ENCODE measurements at places on chromosomes 7 and 10.

- DNase-seq, result peak; percentile 35
Observed at GRCh38 chr7:28688651-28689050, 269.5 kb downstream of the TRIL start.

DNA sequence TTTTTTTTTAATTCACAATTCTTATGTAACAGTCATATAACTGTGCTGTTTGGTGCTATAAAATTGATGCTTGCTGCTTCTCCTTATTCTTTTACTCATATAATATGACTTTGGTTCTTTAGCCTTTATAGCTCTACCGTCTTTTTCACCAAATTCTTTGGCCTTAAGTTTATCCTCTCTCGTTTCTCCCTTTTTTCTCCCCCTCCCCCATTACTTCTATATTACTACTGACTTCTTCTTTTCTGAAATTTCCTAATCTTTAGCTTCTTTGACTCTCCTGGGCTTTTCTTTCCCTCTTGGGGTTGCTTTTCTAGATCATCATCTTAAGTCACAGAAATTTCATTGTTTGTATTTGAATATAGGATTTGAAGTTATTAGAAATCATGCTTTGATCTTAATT lies 3.8 kb downstream of the BCCIP start:
- DNase-seq, result no peak

GRCh38 chr7:82091126-82091684 lies 321.4 kb upstream of the HGF start:
- DNase-seq, result no peak

DNA sequence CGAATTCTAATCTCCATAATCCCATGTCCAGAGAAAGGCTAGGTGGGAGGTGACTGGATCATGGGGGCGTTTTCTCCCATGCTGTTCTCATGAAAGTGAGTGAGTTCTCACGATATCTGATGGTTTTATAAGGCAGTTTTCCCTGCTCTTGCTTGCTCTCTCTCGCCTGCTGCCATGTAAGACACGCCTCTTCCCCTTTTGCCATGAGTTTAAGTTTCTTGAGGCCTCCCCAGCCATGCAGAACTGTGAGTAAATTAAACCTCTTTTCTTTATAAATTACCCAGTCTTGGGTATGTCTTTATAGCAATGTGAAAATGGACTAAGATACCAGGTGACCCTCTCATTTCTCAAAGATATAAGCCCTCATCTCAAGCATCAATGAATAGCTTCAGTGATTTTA lies 1.1 kb upstream of the ACTA2 start:
- DNase-seq, result no peak

DNA sequence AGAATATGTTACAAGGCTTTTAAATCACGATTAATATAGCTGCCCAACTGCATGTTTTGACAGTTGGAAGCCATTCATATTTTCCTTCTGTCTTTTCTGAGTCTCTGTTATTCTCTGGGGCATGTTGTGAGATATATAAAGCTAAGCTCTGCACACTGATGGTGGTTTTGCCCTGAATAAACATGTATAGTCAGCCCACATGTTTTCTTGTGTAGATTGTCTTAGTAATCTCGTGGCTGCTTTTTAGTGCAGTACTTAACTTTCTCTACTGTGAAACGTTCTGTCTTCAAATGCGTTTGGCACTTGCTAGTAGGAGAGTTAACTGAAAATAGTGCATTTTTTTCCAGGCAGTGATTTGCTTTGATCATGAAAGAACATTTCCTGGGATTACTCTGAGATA lies 268.5 kb downstream of the DNAJB9 start:
- no peak for DNase-seq

- DNase-seq, result peak; percentile 36
Observed at GRCh38 chr10:97888641-97889262, 39.1 kb downstream of the GOLGA7B start.

DNA sequence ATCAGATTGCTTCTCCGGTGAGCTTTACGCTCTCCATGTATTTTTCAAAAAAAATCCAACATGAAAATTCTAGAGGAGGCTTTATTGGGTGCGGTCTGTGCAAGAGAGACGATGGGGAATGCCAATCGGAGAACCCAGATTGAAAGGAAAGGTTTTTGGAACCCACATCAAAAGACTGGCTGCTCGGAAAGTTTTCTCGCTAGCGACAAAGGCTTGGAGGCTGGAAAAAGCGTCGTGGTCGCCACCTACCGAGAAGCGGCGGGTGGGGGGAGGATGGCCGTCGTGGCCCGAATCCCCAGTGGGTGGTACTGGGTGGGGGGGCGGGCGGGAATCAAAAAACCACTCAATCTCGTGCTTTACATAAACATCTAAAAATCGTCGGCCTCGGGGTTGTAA lies 1.1 kb upstream of the GTF2I start:
- peak; percentile 24 for DNase-seq

DNA sequence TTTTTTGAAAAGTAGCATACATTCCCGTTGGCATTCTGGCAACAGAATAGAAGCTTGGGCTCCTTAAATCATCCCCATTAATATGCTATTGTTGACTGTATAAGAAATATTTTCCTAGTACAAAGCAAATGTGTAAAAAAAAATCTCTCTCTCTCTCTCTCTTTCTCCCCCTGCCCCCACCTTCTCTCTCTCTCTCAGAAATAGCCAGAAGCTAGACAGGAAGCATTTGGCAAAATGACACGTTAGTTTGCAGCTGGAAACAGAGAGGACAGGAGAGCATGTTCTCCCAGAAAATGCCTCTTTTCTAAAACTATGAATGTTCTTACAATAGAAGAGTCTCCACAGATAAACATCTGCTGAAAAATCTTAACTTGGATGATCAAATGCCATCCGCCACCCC lies 59.6 kb upstream of the AKR1E2 start:
- DNase-seq, result no peak

DNA sequence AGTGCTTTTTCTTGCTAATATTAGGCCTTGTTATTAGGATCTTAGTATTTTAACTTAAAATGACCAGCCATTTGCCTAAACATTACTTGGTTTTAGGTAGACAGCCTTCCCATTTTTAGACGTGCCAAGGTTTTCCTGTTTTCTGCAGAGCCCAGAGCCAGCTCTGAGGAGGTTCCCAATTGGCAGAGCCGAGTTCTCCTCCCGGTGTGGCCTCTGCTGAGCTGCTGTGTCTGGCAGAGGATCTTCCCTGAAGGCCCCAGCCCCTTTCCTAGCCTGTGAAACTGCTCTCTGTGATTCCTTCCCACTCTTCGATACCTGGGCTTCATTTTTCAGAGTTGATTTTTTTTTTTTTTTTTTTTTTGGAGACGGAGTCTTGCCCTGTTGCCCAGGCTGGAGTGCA lies 91.4 kb downstream of the EEPD1 start:
- DNase-seq, result no peak
